Activated CD4-positive, alpha-beta T cell treated with anti-CD3 and anti-CD28 coated beads, Interleukin-2, amount 10 ng/mL, durations not matched to agents 24 days and 14 days (primary cell): ENCODE measurements at places on chromosomes 12 and 14. TPM values are rescaled to one million over a fixed set of nuclear protein-coding genes. Genes with fewer than 3 reads are reported as not detected.

DNA sequence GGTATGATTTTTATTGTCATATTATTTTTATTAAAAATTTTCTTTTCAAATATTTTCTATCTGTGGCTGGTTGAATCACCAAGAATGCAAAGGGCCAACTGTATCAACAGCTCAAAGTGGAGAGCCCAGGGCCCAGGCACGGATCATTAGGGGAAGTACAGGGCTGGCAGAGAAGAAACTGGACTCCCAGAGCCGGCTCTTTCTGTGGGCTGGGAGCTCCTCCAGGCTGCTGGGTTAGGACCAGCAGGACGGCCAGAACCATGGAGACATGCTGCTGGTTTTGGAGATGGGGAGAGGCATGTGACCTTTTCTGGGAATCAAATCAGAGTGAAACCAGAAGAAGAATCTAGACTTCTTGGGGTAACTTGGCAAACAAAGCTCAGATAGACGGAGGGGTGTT lies 220.5 kb downstream of the CACNA1C start:
- no peak for DNase-seq

DNA sequence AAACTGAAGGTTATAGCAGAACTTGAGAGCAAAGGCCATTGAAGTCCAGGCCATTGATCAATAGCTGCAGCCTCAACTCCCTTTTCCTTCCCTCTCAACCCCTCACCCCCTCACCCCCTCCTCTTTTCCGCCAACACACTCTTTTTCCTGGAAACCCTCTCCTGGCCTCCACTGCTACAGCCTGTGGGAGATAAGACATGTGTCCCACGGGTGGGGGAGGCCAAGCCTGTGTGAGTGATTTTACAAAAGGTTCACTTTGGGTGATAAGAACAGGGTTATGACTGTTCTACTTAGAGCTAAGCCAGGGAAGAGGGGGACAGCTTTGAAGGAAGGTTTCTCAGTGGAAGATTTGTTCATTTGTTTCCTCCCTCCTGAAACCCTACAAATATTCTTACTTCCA lies 9.2 kb upstream of the FGF23 start:
- DNase-seq = no peak

- DNase-seq = no peak
Observed at GRCh38 chr14:49882826-49883694, 9.8 kb upstream of the ARF6 start.

- DNase-seq = no peak
Observed at GRCh38 chr12:117695956-117696355, 272.8 kb downstream of the KSR2 start.

DNA sequence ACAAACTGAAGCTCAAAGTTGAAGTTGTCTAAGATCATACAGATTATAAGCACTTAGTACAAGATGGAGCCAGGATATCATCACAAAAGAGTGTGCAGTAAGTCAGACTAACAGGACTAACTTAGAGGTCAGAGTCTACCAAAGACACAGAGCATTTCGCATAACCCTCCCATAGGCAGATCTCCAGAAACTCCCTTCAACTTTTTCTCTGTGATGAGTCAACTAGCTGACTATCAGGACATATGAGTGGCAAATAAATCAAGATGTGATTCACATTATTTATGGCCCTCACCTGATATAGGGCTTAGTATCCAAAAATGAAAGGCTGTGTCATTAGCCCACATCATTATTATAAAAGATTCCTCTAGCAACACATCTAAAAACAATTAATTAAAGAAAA lies 484.6 kb downstream of the GALC start:
- DNase-seq = no peak

The DEPDC4 gene
- 1.3 and 2.9 TPM in 2 replicates for total RNA-seq

The JDP2 gene
- total RNA-seq = 1.1 and 1.4 TPM in 2 replicates

The GPRC5D gene
- not detected in 2 replicates for total RNA-seq
